ENCODE measurements at places on chromosomes 4 and X.

DNA sequence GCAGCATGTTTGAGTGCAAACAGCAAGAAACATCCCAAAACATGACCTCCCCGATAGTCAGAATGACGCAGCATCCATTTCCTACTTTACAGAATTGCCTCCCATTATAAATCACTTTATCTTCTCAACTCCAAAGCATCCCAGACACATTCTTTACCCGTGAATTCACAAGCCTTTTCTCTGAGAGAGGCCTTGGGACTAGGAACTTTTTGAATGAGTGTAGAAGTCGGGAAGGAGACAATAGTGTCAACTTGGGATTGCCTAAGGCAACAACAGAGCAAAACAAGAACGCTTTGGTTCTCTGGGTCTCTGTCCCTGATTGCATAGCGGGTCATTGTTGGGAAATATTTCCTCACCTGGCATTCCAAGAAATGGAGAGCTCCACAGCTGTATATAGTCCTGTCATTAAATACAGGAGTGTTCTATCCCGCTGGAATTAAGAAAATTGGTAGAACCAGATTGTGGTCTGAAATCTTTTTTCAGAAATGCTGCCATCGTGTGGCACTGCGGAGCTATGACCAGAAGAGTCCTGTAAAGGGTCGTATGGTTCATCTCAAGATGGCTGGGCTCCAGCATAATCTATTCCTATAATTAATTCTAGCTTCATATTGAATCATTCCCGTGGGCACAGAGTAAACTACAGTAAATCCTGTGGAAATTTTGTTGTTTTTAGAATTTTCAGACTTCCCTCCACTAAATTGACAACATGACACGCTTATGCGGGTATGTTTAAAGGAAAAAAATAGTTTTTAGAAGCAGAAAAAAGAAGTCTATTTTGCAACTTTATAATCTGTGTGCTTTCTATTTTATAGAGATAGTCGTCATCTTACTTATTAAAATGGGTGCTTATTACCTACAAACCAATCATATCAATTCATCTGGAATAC is 2.0 kb upstream of the SPP1 start:
- DNase-seq, result peak; percentile 25

GRCh38 chrX:53440621-53441517 is 6.7 kb upstream of the HSD17B10 start:
- DNase-seq, result peak; percentile 63

DNA sequence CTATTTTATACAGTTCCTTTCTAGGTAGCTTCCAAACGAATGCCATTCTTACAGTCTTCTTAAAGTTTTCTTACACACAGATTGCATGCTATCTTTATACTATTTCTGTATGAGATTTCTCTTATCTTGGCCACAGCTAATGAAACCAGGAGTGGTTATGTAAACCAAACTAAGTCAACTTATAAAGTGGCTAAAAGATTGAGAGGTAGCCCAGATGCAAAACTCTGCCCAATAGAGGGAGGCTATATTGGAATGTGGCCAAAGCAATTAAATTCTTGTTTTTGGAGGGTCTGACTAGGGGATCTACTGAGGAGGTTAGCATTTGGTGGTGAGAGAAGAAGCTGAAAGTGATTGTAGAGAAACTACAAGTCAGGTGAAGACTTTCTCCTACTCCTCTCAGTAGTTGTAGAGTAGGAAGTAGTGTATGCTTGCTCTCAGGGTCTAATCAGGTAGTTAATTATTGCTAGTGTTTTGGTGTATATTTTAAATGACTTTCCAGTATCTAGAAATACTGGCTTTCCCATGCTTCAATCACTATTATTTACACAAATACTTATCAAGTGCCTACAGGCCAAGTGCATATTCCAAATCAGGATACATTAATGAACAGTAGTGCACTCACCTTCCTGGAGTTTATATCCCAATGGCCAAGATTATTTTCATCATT is 104.2 kb upstream of the HPGD start:
- DNase-seq, result no peak

- DNase-seq, result no peak
Observed at GRCh38 chrX:40459571-40460158, 121.1 kb upstream of the ATP6AP2 start.

- DNase-seq, result peak; percentile 78
Observed at GRCh38 chr4:1644891-1645657, 39.0 kb downstream of the FAM53A start.

DNA sequence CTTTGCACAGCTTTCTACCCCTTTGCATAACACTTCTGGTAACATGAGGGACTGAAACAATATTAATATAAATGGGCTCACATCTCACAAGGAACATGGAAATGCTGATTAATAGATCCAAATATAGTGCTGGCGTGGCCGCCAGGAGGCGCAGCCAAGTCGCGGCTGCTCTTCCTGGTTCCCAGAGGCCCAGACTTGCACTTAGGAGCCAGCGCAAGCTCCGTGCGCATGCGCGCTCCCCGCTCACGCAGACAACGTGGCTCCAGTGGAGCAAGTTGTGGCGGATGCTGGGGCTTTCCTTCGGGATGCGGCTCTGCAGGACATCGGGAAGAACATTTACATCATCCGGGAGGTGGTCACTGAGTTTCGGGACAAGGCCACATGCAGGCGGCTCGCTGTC is 318.3 kb upstream of the SLC7A11 start:
- no peak for DNase-seq

DNA sequence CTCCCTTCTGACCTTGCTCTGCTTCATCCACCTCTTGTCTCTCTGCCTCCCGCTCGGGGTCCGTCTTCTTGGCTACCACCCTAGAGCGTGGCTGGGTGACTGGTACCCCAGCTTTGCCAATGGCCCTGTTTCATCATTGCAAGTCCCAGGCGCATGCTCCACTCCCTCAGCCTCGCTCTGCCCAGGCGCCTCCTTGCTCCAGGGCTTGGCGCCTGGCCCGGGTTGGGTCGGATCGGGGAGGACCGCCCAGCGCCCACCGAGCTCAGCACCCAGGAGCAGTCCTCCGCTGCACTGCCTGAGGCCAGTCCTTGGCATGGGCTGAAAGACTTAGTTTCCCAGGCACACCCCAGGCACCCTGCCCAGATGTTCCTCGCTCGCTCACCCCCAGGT is 577 bp downstream of the BGN start:
- peak; percentile 50 for DNase-seq

GRCh38 chr4:67141586-67141985 is 403.7 kb downstream of the CENPC start:
- DNase-seq, result no peak

GRCh38 chr4:87087420-87087819 is 133.0 kb downstream of the KLHL8 start:
- no peak for DNase-seq

DNA sequence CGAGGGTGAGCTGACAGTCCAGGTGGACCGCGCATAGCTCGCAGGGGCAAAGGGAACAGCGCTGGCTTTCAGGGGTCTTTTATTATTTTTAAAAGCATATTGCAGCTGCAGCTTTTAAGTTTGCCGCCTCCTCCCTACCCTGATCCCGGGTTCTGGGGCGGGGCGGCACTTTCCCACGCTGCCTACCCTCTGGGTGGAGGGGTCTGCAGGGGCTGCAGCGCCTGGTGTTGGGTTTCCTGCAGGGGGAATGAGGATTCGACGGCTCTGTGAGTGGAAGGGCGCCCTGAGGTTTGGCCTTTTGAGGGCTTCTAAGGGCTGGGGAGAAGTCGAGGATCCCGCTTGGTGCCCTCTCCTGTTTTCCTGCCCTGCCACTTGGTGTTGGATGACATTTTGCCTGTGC is 80.7 kb upstream of the SCML1 start:
- DNase-seq, result no peak

- no peak for DNase-seq
Observed at GRCh38 chr4:188409851-188410250, 270.6 kb downstream of the TRIML1 start.

- peak; percentile 17 for DNase-seq
Observed at GRCh38 chr4:150152766-150153165, 74.5 kb downstream of the DCLK2 start.

DNA sequence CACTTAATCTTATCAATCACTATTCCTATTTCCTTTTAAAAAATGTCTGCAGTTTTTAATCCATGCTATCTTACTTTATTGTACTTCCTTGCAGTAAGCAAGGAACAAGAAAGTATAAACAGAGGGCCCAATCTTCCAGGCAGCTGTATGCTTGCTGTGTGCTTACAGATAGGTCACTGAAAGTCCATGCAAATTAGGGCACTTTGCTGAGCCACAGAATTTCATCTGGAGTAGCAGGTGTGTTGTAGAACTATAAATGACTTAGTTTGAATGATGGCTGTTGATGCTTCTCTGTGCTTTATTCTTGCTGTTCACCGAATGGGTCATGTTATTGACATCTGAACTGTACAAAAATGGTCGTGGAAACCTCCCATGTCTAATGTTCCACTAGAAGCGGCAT is 154.6 kb downstream of the ATOH1 start:
- DNase-seq, result no peak

Measured in fibroblast of gingiva (primary cell).